ENCODE measurements at places on chromosomes 6 and 20.

- peak; percentile 19 for DNase-seq
These were observed 3.7 kb upstream of the NEDD9 start for GRCh38 chr6:11236076-11236750.

GRCh38 chr6:6751266-6751596 is 162.7 kb downstream of the LY86 start:
- DNase-seq, result no peak

- DNase-seq, result no peak
These were observed 1.8 kb downstream of the CDH4 start for GRCh38 chr20:61253640-61254511.

DNA sequence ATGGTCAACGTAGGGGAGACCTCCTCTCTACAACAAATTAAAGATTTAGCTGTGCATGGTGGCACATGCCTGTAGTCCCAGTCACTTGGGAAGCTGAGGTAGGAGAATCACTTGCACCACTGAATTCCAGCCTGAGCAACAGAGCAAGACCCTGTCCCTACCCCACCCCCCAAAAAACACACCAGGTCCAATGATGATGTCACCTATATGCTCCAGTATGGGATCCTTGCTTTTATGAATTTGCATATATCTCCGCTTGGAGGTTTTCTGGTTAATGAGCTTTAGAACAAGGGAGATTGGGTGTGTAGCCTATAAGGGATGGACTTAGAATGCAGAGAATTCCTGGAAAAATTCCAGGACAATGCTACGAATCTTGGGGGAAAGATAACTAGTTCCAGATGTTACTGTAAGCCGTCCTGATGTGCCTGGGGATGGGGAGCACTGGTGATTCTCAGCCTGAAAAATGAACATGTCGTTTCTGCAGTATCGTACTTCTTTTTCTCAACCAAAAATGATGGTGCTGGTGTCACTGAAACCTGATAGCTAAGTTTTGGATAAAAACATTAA is 61.1 kb downstream of the ZBTB2 start:
- DNase-seq, result no peak

- DNase-seq, result no peak
These were observed 18.5 kb upstream of the DCBLD1 start for GRCh38 chr6:117463762-117464665.

DNA sequence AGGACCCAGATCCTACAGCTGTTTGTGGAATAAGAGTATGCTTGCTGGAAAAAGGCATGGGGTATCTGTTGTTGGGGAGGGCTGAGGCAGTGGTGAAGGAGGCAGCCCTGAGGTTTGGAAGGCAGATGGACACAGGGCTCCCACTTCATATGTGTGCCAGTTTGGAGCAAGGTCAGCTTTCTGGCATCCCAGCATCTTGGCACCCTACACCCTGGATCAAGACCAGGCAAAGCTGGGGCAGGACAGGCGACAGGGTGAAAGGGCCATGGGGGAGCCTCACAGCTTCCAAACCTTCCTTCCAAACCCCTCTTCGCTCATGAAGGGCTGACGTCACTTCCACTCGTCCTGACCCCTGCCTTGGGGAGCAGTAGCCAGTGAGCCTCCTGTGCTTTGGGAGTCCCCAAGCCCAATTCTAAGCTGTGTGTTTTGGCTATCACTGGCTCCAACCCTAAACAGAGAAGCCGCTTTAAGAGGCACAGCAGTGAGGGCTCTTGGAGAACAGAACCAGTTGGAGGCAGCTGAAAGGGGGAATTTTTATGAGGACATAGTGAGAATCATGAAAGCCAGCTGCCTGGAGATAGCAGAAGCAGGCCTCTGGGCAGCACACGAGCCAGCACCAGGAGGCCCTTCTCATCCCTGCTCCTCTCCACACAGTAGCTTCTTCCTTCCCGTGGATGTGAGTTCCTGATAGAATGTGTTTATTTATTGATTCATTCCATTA is 448.6 kb upstream of the CDH4 start:
- no peak for DNase-seq

GRCh38 chr20:25203871-25204320 is 8.4 kb downstream of the ENTPD6 start:
- no peak for DNase-seq

GRCh38 chr6:56771189-56771588 is 128.5 kb upstream of the DST start:
- no peak for DNase-seq

- DNase-seq, result no peak
These were observed 200.5 kb upstream of the MCHR2 start for GRCh38 chr6:100194535-100194934.

- no peak for DNase-seq
These were observed 137.8 kb downstream of the FOXC1 start for GRCh38 chr6:1747531-1747930.

DNA sequence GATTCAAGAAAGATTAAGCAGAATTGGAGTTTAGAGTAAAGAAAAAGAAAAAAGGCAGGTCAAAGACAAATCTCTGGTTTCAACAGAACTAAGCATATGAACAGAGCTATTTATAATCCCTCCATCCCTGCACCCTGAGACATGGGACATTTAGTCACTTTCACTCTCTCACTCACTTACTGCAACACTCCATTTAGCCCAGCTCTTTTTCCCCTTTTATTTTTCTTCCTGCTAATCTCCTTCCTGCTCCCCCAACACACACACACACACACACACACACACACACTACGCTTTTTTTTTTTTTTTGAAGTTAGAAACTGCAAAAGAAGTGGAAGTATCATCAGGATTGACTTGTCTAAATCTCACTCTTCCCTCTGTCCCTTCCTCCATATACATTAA is 45.1 kb upstream of the TBC1D7 start:
- no peak for DNase-seq

GRCh38 chr6:137798261-137798660 is 68.8 kb upstream of the TNFAIP3 start:
- DNase-seq, result no peak

- DNase-seq, result no peak
These were observed 97.1 kb upstream of the PTPN1 start for GRCh38 chr20:50413088-50413500.

DNA sequence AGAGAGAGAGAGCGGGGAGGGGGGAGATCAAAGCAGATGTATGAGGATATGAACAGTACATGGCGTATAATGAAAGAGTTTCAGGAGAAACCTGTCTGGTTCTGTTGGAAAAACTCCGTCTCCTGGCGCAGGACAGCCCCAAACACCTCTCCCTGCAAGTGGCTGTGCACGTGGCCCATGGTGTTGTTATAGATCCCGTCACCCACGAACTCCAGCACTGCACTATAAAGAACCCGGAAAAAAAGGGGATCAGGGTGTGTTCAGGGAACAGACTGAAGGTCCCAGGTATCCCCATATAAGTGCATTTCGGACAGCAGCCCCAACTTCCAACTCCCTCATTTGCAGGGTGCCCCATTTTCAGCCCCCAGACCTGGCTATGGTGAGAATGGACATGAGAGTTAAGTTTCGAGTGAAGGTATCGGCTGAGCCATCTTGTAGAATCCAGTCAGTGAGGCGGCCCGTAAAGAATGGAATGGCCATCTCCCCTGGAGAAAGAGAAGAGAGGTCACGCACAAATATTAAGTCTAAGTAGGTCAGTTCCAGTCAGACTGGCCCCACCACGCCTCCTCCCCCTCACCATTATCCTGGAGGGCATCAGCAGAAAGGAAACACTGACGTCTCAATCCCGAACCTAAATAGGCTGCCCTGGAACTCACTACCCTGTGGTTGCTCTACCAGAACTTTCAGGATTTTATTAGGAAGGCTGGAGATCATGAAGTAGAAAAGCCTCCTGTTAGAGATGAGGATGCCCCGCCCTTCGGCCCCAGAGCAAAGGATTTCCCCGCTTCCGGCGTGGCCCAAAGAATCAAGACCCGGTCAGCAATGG is 1.3 kb downstream of the TAP1 start:
- no peak for DNase-seq

- no peak for DNase-seq
These were observed 2.7 kb upstream of the LAMA5 start for GRCh38 chr20:62369815-62370114.

GRCh38 chr6:36721369-36722140 is 23.9 kb downstream of the RAB44 start:
- no peak for DNase-seq

DNA sequence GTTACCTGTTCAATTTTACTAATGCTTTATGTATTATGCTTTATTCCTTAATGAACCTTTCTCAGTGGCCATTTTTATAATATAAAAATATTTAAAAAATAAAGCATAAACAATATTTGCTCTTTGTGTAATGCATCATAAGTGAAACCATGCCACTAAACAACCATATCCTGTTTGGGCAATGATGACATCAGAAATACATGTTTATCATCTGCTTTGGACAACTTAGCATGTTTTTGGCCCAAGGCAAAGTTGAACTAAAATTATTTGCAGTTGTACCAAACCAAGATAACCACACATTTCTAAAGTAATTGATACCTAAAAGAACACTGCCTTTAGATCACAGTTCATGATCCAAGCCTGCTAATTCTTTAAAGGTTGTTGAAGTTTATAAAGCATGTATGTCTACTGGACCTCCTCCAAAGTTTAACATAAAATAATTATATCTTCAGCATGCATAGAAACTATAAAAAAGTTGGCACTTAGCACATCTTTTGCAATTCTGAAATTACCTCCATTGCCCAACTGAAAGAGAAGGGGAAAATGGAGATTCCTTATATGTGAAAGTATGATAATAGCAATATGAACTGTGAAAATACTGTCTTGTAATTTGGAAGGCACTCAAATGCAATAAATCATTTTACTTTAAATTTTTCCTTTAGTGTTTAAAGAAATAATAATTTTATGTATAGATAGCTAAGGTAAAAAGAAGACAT is 325.6 kb upstream of the RUNX2 start:
- no peak for DNase-seq

- no peak for DNase-seq
These were observed 66.9 kb upstream of the KCNK16 start for GRCh38 chr6:39389484-39389767.

GRCh38 chr20:17014217-17014616 is 212.6 kb upstream of the PCSK2 start:
- no peak for DNase-seq

- peak; percentile 28 for DNase-seq
These were observed 11.5 kb downstream of the GNL1 start for GRCh38 chr6:30544666-30545272.

DNA sequence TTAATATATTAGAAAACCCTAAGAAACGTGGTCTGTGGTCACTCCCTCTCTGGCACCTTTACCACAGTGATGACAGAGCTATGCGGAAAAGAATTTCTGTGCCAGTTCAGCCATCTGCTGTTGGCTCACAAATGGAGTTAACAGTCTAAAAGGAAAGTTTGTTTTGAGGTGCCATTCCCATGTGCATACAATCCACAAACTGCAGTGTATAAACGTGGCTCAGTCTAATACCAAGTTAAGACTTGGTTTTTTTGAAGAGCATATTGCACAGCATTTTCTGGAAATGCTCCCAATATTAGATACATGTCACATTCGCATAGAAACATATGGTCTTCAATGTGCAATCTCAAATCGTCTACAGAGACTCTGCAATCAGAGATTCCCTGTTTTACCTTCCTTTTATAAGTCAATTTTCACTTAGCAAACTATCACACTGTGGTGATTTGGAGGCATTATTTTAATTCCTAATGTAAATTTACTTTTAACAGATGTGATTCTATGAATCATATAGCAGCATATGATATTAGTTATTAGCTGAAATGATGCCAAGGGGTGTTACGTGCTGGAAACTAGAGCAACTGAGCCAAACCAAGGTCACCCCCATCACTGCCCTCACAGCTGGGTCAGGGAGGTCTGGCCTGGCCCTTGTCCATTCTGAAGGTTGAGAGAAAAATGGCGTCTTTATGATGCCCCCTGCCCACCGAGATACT is 383.5 kb downstream of the PRKN start:
- DNase-seq, result no peak

- DNase-seq, result no peak
These were observed 932 bp upstream of the UBR2 start for GRCh38 chr6:42562788-42563405.

DNA sequence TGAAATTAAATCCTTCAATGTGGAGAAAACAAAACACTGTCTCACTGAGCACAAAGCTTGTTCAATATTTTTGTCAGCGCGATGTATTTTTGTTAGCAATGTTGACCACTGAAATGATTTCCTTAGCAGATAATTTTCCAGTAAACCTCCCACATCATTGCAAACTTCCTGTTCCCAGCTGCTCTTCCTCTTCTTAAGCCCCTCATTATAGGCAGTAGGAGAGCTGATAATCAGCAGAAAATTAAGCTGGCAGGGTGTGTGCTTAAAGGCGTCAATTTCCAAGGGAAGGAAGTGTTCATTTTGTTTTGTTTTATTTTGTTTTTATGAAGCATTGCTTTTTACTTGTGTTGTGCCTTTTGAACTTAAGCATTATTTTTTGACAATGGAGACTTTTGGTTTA is 29.1 kb upstream of the TMEM14A start:
- no peak for DNase-seq

DNA sequence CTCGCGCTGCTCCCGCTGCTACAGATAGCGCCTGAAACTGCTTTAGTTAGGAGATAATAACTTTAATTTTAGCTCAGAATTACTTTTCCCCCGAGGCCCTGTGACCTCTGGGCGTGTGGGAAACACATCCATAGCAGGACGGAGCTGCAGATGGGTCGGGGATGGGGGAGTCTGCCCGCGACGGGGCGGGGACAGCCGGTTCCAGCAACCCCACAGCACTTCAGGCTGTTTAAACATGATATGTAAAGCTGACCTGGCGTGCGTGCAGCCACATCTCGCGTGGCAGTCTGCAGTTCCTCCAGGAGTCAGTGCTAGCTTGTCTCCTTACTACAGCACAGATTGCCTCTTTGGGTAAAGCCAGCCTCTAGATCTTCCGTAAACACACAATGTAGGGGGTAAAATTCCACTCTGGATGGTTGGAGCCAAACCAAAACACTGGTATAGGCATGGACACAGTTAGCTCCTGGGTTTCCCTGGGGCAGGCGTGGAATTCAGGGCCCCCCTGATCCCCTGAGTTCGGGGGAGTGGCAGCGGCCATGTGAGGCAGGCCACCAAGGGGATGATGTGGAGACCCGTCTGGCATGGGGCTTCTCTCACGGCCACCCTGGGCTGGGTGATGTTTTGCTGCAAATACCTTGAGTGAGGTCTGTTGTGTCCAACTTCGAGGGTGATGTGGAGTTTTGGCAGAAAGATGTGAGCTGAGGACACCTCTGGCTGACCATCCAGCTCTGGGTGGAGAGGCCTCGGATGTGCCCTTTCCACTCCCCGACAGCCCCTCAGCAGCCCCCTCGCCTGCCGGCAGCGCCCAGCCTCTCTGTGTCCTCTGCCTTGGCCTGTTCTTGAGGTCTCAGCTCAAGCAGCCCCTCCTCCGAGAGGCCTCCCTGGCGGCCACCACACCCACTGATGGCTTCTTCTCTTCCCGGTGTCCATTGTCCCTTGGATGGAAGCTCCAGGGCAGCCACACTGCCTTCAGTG is 214.5 kb downstream of the TAF4 start:
- no peak for DNase-seq
